Mesenchymal stem cell (in vitro differentiated cells and primary cell): ENCODE measurements at places on chromosomes 7 and 10.

DNA sequence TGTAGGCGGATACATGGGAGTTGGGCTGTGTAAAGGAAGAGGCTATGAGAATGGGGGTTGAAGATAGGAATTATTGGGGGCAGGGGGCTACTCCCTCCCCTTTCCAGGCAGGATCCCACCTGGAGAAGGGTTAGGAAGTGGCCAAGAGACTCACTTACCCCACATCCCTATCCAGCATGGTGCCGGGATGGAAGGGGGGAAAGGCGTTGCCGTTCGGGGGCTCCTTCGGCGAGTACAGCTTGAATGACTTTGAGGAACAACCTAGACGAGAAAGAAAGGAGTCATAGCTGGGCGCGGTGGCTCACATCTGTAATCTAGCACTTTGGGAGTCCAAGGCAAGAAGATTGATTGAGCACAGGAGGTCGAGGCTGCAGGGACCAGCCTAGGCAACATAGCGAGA lies 8.9 kb downstream of the LDB1 start:
- DNase-seq, result no peak

DNA sequence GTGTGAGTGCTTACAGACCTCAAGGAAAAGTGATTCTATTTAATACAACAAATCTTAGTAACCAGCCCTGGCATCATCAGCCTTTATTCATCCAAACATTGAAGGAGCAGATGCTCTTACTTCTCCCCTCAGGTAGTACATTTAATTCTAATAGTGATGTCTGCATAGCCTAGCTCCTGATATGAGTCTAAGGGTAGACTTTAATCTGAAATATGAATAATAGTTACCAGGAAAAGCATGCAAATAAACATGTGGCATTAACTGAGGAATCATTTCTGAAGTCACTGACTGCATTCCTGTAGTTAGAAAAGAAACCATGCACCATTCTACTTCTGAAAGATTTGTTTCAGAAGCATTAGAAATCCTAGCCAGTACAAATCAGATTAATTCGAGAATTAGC lies 25.7 kb upstream of the LMBR1 start:
- no peak for DNase-seq

DNA sequence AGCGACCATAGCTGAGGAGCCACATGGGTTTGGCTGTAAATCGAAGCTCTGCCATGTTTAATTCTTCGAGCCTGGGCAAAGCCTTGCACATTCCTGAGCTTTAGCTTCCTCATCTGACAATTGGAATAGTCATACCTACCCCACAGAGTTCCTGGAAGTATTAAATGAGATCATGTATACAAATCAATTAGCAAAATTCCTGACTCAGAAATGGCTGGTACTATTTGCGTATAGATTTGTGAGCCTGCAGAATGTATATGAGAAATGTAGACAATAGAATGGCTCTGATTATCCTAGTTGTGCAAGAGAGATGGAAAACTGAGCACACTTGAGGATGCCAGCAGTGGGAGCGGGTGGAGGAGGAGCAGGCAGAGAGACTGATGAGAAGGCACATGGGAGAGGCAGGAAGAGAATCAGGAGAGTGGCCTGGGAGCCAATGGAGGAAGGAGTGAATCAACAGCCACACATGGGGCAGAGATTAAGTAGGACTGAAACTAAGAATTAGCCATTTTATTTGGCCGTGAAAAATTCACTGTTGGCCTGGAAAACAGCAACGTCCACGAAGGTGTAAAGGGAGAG lies 128.0 kb upstream of the C1GALT1 start:
- no peak for DNase-seq

DNA sequence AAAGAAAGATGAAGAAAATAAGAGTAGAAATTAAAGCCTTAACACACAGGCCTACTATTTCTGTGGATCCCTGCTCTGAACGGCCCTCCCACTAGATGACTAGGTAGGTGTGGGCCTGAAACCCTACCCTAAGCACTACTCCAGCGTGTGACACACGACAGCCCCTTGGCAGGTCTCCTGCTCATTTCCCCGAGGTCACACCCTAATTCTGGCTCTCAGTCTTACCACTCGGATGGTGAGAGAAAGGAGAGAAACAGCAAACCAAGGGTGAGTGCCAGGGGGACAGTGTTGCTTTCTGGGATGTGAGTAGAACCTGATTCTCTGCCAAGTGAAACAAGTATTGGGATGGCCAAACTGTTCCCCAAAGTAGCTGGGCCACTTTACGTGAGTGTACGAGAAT lies 12.1 kb downstream of the GALNTL5 start:
- DNase-seq, result no peak

- DNase-seq, result no peak
Measured at GRCh38 chr7:101736084-101736483, 81.3 kb upstream of the CUX1 start.

- no peak for DNase-seq
Measured at GRCh38 chr7:127239814-127240213, 12.9 kb downstream of the GRM8 start.

DNA sequence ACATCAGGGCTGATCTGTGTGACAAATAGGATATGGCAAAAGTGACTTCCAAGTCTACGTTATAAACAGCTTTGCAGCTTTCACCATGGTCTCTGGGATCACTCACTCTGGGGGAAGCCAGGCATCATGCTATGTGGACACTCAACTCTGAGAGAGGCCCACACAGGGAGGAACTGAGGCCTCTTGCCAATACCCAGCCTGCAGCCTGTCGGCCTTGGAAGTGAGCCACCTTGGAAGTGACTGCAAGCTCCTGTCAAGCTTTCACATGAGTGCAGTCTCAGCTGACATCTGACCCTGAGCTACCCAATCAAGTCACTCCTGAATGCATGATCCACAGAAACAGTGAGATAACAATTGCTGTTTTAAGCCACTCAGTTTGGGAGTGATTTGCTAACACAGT lies 56.5 kb downstream of the MMRN2 start:
- DNase-seq, result peak; percentile 67

DNA sequence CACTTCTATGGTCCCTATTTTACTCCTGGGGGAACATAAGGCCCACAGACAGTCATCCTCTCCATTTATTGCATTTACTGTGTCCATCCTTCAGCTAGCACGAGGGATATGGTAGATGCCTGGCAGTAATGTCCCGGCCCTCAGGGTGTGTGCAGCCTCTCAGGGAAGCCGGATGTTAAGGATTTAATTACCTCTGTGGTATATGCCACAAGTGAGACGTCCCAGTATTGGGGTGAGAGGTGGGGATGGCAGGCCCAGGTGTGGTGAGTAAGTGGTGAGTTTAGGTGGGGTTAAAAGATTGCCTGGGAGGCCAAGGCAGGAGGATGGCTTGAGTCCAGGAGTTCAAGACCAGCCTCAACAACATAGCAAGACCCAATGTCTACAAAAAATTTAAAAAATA lies 144.9 kb downstream of the SH3PXD2A start:
- DNase-seq, result no peak

DNA sequence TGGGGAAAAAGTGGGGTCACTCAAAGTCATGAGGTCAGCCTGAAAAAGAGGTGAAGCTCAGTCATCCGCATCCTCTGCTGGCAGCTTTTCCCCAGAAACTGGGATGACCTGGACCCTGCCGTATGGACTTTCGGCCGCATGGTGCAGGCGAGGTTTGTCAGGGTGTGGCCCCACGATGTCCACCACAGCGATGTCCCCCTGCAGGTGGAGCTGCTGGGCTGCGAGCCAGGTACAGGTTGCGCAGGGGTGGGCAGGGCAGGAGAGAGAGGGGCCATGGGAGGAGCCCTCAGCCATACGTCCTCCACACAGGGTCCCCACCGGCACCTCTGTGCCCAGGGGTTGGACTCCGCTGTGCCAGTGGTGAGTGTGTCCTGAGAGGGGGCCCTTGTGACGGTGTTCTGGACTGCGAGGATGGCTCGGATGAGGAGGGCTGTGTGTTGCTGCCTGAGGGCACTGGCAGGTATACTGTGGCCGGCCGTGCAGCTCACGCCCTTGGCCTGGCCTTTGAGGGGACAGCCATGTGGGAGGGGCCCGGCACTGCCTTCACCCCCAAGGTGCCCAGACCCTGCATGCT lies 23.0 kb upstream of the ZNF467 start:
- DNase-seq, result no peak

DNA sequence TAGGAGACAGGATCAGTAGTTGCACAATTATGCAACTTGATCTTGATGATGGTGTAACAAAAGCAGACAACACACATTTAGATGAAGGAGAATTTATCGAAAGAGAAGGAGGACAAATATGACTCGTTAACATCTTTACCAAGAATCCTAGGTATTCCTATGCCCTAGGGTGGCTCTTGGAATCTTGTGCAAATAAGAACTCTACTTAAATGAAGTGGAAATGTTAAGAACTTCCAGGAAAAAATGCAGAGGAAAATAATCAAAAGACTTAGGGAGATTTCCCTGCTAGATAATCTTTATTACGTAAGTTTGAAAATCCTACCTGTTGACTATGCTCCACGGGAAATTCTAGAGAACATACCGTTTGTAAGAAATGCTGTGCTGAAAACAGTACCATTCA lies 485.4 kb downstream of the POM121L12 start:
- DNase-seq, result no peak

DNA sequence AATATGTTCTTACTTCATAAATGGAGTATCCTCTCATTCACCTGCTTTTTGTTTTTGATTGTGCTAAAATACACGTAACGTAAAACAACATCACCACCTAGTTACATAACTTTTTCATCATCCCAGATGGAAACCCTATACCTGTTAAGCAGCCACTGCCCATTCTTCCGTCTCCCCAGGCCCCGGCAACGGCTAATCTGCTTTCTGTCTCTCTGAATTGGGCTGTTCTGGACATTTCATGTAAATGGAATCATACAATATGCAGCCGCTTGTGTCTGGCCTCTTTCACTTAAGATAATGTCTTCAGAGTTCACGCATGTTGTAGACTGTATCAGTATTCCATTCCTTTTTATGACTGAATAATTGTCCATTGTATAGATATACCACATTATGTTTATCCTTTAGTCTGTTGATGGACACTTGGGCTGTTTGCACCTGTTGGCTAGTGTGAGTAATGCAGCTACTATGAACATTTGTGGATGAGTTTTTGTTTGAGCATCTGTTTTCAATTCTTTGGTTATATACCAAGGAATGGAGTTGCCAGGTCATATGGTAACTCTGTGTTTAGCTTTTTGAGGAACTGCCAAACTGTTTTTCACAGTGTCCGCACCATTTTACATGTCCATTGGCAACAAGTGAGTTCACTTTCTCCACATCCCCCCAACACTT lies 14.1 kb upstream of the SUN1 start:
- DNase-seq, result peak; percentile 58
